ENCODE measurements at places on chromosomes 4 and X. TPM values are rescaled to one million over a fixed set of nuclear protein-coding genes. Genes with fewer than 3 reads are reported as not detected.
A peak's percentile ranks its signal among the peaks of the same experiment; 100 is the strongest.

TCEAL2 gene
- not detected for total RNA-seq

NKX6-1 gene
- not detected for total RNA-seq

ARAP2 gene
- total RNA-seq = not detected

GPRASP2 gene
- 16.4 TPM for total RNA-seq

SMR3B gene
- total RNA-seq = not detected

ZAR1 gene
- not detected for total RNA-seq

BST1 gene
- 32.6 TPM for total RNA-seq

NXF2B gene
- total RNA-seq = not detected

DCAF12L2 gene
- not detected for total RNA-seq

ADGRL3 gene
- total RNA-seq = not detected

FAM3A gene
- 43.6 TPM for total RNA-seq

VSIG4 gene
- total RNA-seq = not detected

RHOXF2B gene
- total RNA-seq = not detected

DNA sequence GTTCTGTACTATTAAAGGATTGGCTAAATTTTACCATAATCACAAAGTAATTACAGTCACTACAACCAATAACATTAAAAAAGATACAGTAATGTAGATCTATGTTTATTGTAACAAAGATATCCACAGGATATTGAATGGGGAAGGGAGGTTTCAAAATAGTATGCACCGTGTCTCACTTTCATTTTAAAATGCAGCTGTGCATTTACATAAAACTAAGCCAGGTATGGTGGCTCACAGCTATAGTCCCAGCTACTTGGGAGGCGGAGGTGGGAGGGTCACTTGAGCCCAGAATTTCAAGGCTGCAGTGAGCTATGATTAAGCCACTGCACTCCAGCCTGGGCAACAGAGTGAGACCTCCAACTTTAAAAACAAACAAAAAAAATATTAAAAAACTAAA, 8.5 kb downstream of the SRP72 start:
- DNase-seq = no peak
- H3K36me3 ChIP-seq = peaks cover 93% of the 10 kb centered on the region
- no peaks in the 10 kb centered on the region for H3K4me1 ChIP-seq

- peak overlapping the region; percentile 99 for H3K4me3 ChIP-seq
- H3K4me1 ChIP-seq = peaks cover 37% of the 10 kb centered on the region
- no peaks in the 10 kb centered on the region for H3K27me3 ChIP-seq
These were observed 835 bp upstream of the NFKB1 start for GRCh38 chr4:102500352-102500695.

- no peak for DNase-seq
- no peaks in the 10 kb centered on the region for H3K4me1 ChIP-seq
- H3K27me3 ChIP-seq = no peaks in the 10 kb centered on the region
- H3K27ac ChIP-seq = no peak overlapping the region
- no peaks in the 10 kb centered on the region for H3K36me3 ChIP-seq
- no peak overlapping the region for H3K4me3 ChIP-seq
These were observed 17.1 kb upstream of the BMP15 start for GRCh38 chrX:50893466-50893865.

DNA sequence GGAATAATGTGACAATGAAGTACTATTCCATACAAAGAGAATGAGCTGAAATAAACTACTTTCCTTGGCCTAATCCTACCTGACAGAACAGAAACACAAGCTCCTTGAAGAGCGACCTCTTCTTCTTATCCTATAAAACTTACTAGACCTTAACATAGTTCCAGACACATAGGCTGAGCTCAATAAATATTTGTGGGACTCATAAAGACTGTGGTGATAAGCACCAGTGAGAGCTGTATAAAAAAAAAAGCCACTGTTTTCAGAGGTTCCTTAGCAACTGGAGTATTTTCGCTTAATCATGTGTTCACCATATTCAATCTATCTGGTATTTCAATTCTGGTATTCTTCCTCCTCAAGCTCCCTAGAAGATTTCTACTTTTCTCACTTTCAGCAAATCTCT, 1129.6 kb downstream of the STPG2 start:
- H3K4me1 ChIP-seq = no peaks in the 10 kb centered on the region
- H3K36me3 ChIP-seq = no peaks in the 10 kb centered on the region
- no peak overlapping the region for H3K4me3 ChIP-seq
- no peak overlapping the region for H3K27ac ChIP-seq

- no peak for DNase-seq
- H3K4me1 ChIP-seq = no peaks in the 10 kb centered on the region
- no peaks in the 10 kb centered on the region for H3K27me3 ChIP-seq
- H3K4me3 ChIP-seq = no peak overlapping the region
- H3K27ac ChIP-seq = no peak overlapping the region
- H3K36me3 ChIP-seq = no peaks in the 10 kb centered on the region
These were observed 253.9 kb downstream of the IL15 start for GRCh38 chr4:141890279-141890678.

DNA sequence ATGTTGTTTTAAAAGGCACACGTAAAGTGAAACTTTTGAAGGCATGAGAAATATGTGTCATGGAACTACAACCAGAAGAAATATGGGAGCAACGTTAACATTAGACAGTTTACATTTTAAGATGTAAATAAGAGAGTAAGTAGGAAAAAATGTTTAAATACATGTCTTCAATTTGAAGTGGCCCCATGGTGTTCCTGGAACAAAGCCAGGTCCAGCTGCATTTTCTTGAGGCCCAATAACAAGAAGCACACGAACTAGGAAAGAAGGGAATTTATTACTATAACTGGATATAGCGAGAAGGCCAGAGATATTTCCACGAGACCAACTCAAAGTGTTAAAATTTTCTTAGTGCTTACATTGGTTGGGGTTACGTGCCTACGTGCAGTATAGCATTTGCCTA, 458.1 kb downstream of the KCTD8 start:
- no peak overlapping the region for H3K4me3 ChIP-seq
- DNase-seq = no peak
- no peaks in the 10 kb centered on the region for H3K27me3 ChIP-seq
- H3K27ac ChIP-seq = no peak overlapping the region
- no peaks in the 10 kb centered on the region for H3K4me1 ChIP-seq

GRCh38 chr4:135124196-135124595, 922.6 kb upstream of the PABPC4L start:
- H3K4me3 ChIP-seq = no peak overlapping the region
- no peak overlapping the region for H3K27ac ChIP-seq
- DNase-seq = no peak
- no peaks in the 10 kb centered on the region for H3K36me3 ChIP-seq
- H3K4me1 ChIP-seq = no peaks in the 10 kb centered on the region

GRCh38 chrX:69163936-69164741, 1.1 kb downstream of the PJA1 start:
- no peak overlapping the region for H3K27ac ChIP-seq
- peak; percentile 29 for DNase-seq
- H3K4me3 ChIP-seq = peak overlapping the region; percentile 79
- no peaks in the 10 kb centered on the region for H3K4me1 ChIP-seq

- H3K4me3 ChIP-seq = no peak overlapping the region
- no peaks in the 10 kb centered on the region for H3K27me3 ChIP-seq
- no peaks in the 10 kb centered on the region for H3K36me3 ChIP-seq
- H3K27ac ChIP-seq = no peak overlapping the region
- DNase-seq = no peak
These were observed 348.4 kb upstream of the FAT1 start for GRCh38 chr4:187071946-187072600.

- no peaks in the 10 kb centered on the region for H3K4me1 ChIP-seq
- H3K27me3 ChIP-seq = no peaks in the 10 kb centered on the region
- H3K27ac ChIP-seq = no peak overlapping the region
- no peaks in the 10 kb centered on the region for H3K36me3 ChIP-seq
- no peak for DNase-seq
These were observed 132.3 kb upstream of the VCX3A start for GRCh38 chrX:6667048-6667768.

DNA sequence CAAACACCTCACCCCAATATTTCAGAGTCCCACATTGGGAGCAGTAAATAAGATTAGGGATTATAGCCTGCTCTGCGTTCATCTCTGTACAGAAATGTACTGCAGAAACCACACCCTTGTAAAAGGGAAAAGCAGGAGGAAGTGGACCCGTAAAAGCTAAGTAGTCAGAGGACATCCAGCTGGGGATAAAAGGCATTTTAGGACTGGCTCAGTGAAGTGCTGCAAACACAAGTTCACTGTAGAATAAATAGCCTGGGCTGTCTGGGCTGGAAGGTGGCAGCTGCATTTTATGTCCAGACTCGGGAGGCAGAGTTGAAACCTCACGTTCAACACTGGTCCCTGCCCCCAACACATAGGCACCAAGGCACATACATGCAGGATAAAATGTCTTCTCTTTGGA, 178.7 kb upstream of the FAT1 start:
- H3K36me3 ChIP-seq = no peaks in the 10 kb centered on the region
- H3K27me3 ChIP-seq = no peaks in the 10 kb centered on the region
- H3K4me1 ChIP-seq = peaks cover 23% of the 10 kb centered on the region
- no peak overlapping the region for H3K27ac ChIP-seq

- H3K36me3 ChIP-seq = no peaks in the 10 kb centered on the region
- H3K4me3 ChIP-seq = no peak overlapping the region
- no peaks in the 10 kb centered on the region for H3K27me3 ChIP-seq
- H3K27ac ChIP-seq = no peak overlapping the region
- peak; percentile 26 for DNase-seq
- H3K4me1 ChIP-seq = peaks cover 22% of the 10 kb centered on the region
These were observed 73.1 kb downstream of the PDGFC start for GRCh38 chr4:156898373-156899117.

DNA sequence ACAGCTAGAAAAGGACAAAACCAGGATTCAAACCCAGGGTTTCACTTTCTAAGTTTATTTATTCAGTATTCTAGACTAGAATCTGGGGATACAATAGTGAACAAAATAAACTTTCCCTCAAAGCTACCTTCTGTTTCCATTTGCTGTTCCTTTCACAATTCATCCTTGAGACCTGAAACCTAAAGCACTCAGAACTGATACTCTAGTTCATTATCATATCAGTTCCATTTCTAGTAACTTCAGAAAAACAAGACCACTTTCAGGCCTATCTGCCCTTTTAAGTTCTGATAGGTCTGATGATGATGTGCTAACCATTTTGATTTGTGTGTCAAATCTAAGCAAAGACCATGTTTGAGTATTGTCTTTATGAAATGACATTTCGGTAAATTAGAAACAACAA, 7.8 kb upstream of the XK start:
- H3K4me1 ChIP-seq = no peaks in the 10 kb centered on the region
- H3K4me3 ChIP-seq = no peak overlapping the region
- no peak overlapping the region for H3K27ac ChIP-seq
- no peaks in the 10 kb centered on the region for H3K36me3 ChIP-seq

GRCh38 chr4:48877827-48878535, 28.6 kb downstream of the OCIAD2 start:
- DNase-seq = no peak
- H3K27ac ChIP-seq = no peak overlapping the region
- H3K36me3 ChIP-seq = no peaks in the 10 kb centered on the region
- H3K4me1 ChIP-seq = no peaks in the 10 kb centered on the region

DNA sequence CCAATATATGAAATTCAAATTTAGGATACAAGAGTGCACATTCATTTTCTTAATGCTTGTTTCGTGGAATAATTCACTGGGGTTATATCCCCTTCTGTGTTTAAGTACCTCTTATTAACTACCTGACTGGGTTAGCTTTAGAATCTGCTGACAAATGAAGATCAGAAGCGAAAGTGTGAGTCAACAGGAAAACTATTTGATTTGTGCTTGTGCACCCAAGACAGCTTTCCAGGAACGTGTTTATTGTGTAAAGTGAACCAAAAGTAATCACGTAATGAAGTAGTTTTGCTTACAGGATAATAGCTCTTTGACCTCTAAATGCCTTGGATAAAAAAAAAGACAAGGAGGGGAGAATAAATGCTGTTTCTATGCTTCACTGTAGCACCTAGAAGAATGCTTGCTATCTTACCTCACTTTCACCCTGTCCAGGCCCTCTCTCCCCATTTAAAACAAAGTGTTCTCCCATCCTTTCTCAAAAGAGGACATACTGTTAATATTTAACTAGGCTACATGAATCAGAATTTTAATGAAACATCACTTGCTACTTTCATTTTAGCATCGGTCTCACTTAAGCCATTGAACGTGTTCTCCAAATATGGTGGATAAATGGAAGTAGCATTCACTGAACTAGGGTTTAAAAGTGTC, 141.9 kb downstream of the THOC2 start:
- H3K27me3 ChIP-seq = no peaks in the 10 kb centered on the region
- DNase-seq = peak; percentile 3
- H3K4me1 ChIP-seq = no peaks in the 10 kb centered on the region
- H3K36me3 ChIP-seq = no peaks in the 10 kb centered on the region
- no peak overlapping the region for H3K27ac ChIP-seq

DNA sequence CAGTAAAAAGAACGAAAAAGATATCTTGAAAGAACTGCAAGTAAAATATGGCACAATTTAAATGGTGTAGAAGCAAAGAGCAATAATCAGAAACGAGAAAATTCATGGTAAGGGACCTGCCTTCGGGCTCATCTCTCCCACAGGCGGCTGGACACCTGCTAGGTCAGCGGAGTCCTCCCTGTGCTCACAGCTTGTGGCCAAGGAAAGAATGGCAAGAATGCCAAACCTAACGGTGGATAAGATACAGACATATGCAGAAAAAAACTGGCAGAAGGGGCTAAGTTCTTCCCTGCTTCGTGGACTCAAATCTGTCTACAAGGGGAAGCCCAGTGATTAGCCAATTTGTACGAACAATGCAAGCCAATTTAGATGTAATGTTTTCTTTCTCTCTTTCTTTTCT, 152.1 kb upstream of the VCX start:
- no peaks in the 10 kb centered on the region for H3K4me1 ChIP-seq
- H3K36me3 ChIP-seq = no peaks in the 10 kb centered on the region
- no peak overlapping the region for H3K4me3 ChIP-seq
- H3K27me3 ChIP-seq = no peaks in the 10 kb centered on the region
- no peak overlapping the region for H3K27ac ChIP-seq

DNA sequence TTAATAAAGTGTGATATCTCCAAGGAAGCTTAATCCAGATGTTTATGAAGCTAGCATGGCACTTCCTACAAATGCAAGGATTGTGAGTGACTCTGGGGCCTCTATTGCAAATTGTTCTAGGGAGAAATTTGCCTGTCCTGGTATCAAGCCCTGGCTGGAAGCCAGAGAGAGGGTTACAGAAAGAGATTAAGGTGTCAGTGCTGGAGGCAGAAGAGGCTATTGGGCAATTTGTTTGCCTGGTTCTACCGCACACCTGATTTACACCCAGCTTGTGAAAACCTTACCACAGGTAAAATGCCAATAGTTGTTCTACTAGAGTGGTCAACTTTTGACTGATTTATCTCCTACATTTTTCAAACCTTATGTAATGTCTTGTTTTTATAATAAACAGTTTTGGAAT, 186.7 kb upstream of the FAT1 start:
- H3K27ac ChIP-seq = no peak overlapping the region
- H3K4me3 ChIP-seq = no peak overlapping the region
- DNase-seq = no peak
- H3K4me1 ChIP-seq = no peaks in the 10 kb centered on the region

GRCh38 chr4:114100288-114101031, 121.0 kb upstream of the ARSJ start:
- no peak for DNase-seq
- no peak overlapping the region for H3K4me3 ChIP-seq
- no peaks in the 10 kb centered on the region for H3K4me1 ChIP-seq
- H3K27ac ChIP-seq = no peak overlapping the region

DNA sequence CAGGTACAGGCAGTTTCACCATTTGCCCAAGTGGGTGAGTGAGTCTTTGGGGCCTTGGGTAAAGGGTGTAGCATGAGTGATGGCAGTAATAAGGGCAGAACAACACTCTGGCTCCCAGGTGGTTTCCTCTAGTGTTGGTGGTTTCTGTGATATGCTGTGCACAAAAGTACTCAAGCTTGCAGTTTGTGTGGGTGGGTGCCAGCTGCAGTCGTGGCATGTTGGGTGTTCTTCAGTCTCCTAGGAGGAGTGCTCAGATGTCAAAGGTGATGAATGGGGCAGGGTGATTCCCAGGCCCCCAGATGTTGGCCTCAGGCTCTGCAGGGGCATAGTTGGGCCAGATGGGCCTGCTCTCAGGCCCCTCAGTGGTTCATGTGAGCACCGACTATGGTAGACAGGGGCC, 166.1 kb upstream of the KLF8 start:
- no peak overlapping the region for H3K27ac ChIP-seq
- no peaks in the 10 kb centered on the region for H3K36me3 ChIP-seq
- no peak for DNase-seq
- H3K27me3 ChIP-seq = no peaks in the 10 kb centered on the region
